ENCODE measurements at places on chromosomes 5 and 9.

DNA sequence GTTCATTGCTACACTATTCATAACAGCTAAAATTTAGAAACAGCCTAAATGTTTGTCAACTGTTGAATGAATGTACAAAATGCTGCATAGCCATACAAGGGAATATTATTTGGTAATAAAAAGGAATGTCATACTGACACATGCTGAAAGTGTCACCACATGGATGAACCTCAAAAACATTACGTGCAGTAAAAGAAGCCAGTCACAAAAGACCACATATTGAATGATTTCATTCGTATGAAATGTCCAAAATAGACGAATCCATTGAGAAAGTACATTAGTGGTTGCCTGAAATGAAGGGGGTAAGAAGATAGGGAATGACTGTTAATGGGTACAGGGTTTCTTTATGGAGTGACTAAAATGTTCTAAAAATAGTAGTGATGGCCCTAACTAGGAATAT lies 11.6 kb upstream of the ECM2 start:
- no peak for DNase-seq

- DNase-seq: no peak
Observed at GRCh38 chr9:131503626-131504465, 1.1 kb downstream of the POMT1 start.

GRCh38 chr9:92480986-92481633 lies 1.2 kb downstream of the ASPN start:
- DNase-seq: no peak

DNA sequence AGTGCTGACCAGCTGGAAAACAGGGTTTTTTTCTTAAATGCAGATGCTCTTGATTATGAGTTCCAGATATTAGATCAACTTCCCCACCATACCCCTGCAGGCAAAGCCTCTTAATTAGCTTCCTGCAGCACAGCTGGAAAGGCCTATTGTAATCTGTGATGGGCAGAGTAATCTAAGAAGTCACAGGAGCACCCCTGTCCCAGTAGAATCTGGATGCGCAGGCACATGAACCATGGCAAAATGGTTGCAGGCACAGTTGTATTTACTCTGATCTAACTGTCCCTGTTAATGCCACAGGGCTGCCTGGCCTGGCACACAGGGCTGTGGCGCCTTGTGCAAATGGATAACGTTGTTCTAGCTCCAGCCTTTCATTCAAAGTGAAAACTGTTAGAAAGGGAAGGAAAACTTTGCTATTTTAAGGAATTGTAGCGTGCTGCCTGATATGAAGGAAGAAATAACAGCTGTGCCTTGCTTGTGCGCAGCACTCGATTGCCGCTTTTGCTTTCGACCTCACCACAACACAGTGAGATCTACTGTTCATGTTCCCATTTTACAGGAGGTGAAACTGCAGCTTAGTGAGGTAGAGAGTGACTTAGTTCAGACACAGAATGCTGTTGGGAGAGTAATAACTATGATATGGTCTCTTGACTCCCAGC lies 2.3 kb downstream of the TGFBI start:
- no peak for DNase-seq

DNA sequence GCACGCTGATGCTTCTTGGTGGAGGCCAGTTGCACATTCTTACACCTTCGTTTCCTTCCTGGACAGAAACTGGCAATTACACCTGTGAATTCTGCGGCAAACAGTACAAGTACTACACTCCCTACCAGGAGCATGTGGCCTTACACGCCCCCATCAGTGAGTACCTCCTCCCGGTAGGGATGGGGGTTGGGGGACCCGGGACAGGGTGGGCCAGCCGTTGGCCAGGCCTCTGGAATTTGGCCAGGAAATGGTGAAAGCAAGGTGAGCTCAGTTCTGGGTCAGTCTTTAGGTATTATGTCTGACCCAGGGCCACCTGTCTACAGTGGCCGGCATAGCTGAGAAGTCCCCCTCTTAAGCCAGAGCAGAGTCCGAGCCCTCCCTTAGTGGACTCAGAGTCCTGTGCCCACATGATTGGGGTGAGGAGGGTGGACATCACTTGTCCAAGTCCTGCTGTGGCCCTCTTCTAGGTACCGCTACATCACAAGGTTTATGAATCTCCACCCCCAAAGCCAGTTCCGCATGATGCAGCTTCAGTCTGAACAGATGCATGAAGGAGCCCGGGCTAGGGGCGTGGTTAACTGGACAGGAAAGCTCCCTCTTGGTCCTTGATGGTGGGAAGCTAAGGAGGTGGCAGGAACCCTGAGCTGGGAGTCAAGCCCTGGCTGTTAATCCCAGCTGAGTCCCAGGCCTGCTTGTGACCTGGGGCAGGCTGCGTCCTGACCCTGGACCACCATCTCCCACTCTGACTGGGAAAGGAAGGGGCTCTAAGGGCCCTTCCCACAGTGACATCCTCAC lies 61.3 kb downstream of the AMBP start:
- DNase-seq: no peak

GRCh38 chr9:110126986-110127864 lies 80.7 kb downstream of the C9orf152 start:
- DNase-seq: no peak

DNA sequence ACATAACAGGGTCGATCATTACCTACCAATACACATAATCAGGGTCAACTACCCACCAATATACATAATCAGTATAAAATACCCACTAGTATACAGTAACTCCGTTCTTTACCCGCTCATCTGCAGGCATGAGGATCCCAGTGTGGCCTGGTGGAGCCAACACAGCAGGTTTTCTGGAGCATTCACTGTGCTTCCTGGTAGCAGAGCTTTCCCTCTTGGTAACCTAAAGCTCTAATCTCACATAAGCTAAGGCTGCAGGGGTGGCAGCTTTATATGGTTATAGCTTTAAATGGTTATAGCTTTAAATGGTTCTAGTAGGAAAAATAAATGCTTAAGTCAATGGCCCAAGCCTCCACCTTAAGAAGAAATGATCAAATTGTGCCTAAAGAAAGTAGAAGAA lies 11.9 kb downstream of the LCN1 start:
- no peak for DNase-seq

DNA sequence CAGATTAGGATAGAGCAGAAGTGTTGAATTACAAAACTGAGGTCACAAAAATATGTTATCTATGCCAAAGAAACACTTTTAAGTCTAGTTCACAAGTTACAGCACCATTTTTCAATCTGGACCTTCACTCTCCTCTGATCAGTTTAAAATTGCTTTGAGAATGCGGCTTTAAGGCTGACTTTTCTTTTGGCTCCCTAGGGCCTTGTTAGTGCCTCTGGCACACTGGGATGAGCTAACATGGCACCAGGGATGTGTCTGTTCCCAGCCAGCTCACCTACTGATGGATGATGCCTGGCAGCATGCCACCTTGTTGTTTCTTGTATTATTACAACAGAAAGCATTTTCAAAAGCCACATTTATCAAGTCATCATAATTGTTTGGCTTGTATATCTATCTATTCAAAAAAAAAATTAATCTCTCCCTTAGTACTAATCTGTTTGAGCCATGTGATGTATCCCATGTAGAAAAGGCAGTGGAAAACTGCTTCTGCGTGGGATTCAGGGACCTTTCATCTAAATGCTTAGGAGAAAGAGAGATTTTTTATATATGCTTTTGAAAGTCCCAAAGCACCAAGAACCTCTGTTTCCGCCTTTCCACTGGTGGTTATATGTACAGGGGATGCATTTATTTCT lies 46.6 kb downstream of the ADAMTSL1 start:
- DNase-seq: no peak

DNA sequence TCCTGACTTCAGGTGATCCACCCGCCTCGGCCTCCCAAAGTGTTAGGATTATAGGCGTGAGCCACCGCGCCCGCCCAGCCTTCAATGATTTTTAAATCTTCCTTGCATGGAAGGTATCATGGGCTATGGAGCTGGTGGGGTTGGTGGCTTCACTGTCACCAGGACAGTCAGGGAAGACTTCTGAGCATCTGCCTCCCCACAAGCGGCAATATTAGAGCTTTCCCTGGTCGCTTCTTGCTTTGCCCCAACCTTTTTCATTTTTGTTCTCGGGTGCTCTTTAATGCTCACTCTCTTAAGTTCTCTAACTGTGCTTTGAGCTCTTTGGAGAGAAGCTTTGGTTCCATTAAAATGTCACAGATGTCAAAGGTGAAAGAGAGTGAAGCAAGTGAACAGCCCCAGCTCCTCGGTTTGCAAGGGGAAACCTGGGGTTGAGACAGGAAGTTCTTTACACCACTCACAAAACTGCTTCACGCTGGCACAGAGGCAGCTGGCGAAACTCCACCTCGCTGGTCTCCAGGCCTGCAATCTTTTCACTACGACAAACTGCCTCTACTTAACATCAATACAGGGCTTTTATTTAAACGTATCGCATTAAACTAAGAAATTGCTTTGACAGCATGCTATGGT lies 142.5 kb upstream of the RETREG1 start:
- DNase-seq: no peak

All from GM18507 (cell line).